ENCODE measurements at places on chromosomes 1 and 21. TPM values are rescaled to one million over a fixed set of nuclear protein-coding genes. Genes with fewer than 3 reads are reported as not detected.

- DNase-seq, result no peak
These were observed 7.7 kb downstream of the WNT9A start for GRCh38 chr1:227939791-227940771.

DNA sequence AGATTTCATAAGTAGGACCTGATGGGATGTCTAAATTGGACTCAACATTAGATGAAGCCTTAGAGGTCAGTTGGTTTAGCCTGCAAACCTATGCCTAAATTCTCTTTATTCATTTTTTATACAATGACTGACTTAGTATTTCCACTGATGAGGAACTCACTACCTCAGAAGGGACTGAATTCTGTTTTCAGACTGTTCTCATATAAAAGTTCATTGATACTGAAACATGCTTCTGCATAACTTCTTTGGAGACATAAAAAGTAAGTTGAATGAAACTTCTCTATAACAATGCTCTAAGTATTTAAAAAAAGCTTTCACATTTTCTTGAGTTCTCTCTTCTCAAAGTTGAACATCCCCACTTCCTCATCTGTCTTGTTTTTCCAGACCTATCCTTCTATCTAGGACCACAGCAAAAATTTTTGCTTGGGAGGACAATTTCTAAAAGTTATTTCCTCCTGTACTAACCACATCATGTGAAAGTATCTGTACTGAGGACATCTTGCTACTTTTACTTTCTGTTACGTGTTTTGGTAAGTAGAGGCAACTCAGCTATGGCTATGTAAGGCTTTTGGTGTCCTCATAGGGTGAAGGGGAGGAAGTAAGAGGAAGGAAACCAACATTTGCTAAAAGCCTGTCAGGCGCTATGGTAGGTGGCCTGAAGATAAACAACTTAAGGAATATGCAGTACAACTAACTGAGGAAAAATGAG is 64.1 kb downstream of the USP24 start:
- DNase-seq, result peak; percentile 37

Gene RPL5
- 821 TPM for total RNA-seq

Gene BARHL2
- total RNA-seq, result not detected

Gene ABCG1
- 8.0 TPM for total RNA-seq

Gene OR2T33
- total RNA-seq, result not detected

Measured in activated CD8-positive, alpha-beta T cell treated with anti-CD3 and anti-CD28 coated beads, Interleukin-2, amount 10 ng/mL, durations not matched to agents 7 days and 5 days (primary cell).